ENCODE measurements at places on chromosomes 1 and 21. TPM values are rescaled to one million over a fixed set of nuclear protein-coding genes. Genes with fewer than 3 reads are reported as not detected.

Gene CFHR5
- not detected for total RNA-seq

Gene CD1B
- not detected for total RNA-seq

Gene HES2
- total RNA-seq, result 17.6 TPM

Gene PLA2G2C
- total RNA-seq, result not detected

Gene ACTL8
- total RNA-seq, result not detected

Gene GABRD
- 1.0 TPM for total RNA-seq

Gene NAXE
- 53.1 TPM for total RNA-seq

Gene RNU1-4
- total RNA-seq, result under 0.01 TPM

Gene DTL
- total RNA-seq, result 11.4 TPM

Gene S100A5
- not detected for total RNA-seq

Gene IER5
- 19.3 TPM for total RNA-seq

Gene CELA3A
- not detected for total RNA-seq

Gene C1orf87
- not detected for total RNA-seq

Gene USP16
- 23.4 TPM for total RNA-seq

Gene DSCAM
- not detected for total RNA-seq

Gene GPR153
- total RNA-seq, result 0.90 TPM

Gene CYP4X1
- 3.4 TPM for total RNA-seq

Gene UAP1
- 44.0 TPM for total RNA-seq

Gene SH3BGR
- total RNA-seq, result 0.13 TPM

Gene PCP4L1
- not detected for total RNA-seq

Gene ARHGAP30
- total RNA-seq, result not detected

Gene RPE65
- total RNA-seq, result not detected

Gene SIPA1L2
- total RNA-seq, result 11.8 TPM

Gene RAVER2
- 3.0 TPM for total RNA-seq

Gene MATN1
- under 0.01 TPM for total RNA-seq

Gene RIMS3
- 0.38 TPM for total RNA-seq

Gene ADAMTS1
- total RNA-seq, result 10.1 TPM

Gene CCDC17
- 0.51 TPM for total RNA-seq

Gene PTPRU
- total RNA-seq, result 2.4 TPM

Data from dermis microvascular lymphatic vessel endothelial cell (primary cell).